Endodermal cell (in vitro differentiated cells): ENCODE measurements at places on chromosomes 6 and 20.

- DNase-seq = no peak
Observed at GRCh38 chr6:49328051-49328744, 134.9 kb downstream of the MMUT start.

- no peak for DNase-seq
Observed at GRCh38 chr6:68737061-68737460, 102.0 kb downstream of the ADGRB3 start.

DNA sequence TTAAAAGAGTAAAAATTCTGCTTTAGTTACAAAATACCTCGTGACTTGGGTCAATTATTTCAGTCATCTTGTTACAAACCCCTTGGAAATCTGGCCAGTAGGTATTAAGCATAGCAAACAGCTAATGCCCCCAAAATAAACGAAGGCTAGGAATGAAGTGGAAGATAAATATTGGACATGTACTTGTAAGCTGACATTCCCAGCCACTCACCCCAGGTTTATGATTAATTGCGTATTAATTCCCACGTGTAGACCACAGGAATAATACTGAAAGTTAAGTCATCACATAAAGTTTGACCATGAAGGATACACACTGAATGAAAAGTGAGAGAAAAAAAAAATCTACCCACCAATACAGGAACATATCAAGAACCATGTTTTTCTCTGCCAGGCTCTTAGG, 936.5 kb upstream of the ADGRB3 start:
- no peak for DNase-seq

GRCh38 chr20:62132421-62132820, 10.1 kb downstream of the LSM14B start:
- DNase-seq = no peak

- DNase-seq = no peak
Observed at GRCh38 chr6:24951811-24952299, 16.1 kb upstream of the RIPOR2 start.

DNA sequence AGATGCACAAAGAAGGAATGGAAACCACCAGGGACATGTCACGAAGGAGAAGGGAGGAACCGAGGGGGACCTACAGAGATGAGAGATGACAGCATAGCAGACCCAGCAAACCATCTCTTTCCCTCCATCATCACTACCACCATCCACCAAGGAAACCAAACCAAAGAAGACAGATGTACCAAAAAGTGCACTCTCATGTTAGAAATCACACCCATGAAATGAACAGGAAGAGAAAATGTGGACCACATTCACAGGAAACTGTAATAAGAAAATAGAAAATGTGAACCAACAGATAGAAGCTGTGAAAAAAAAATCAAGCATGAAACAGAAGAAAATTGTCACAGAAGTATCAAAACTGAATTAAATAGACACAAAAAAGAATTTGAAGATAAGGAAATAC, 672.7 kb downstream of the QKI start:
- DNase-seq = no peak

DNA sequence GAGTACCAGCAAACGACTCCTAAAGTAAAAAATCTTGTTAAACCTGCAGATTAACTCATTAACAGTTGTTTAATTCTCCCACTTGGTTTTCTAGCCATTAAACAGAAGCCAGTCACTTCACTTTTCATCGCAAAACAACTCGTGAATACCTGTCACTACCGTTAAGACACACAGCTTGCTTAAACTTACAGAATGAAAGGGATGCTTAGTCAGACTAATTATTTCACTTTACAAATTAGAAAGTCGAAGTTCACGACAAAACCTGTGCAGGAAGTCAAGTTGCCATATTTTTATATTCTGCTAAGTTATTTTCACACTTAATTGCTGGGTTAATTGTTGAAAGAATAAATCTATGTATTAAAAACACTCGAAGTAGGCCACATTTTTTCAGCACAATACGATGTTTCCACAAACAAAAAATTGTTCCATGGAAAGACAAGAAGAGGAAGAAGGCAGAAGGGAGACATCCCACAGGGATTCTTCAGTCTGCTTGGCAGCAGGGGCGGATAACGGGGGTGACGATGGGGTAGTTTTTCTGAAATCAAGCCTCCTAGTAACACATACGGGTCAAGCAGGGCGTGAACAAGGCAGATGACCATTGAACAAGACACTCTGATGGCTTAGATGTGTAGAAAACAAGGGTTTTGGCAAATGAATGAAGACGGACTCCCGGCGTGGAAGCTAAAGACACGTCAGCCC, 933 bp downstream of the SSR1 start:
- DNase-seq = no peak

DNA sequence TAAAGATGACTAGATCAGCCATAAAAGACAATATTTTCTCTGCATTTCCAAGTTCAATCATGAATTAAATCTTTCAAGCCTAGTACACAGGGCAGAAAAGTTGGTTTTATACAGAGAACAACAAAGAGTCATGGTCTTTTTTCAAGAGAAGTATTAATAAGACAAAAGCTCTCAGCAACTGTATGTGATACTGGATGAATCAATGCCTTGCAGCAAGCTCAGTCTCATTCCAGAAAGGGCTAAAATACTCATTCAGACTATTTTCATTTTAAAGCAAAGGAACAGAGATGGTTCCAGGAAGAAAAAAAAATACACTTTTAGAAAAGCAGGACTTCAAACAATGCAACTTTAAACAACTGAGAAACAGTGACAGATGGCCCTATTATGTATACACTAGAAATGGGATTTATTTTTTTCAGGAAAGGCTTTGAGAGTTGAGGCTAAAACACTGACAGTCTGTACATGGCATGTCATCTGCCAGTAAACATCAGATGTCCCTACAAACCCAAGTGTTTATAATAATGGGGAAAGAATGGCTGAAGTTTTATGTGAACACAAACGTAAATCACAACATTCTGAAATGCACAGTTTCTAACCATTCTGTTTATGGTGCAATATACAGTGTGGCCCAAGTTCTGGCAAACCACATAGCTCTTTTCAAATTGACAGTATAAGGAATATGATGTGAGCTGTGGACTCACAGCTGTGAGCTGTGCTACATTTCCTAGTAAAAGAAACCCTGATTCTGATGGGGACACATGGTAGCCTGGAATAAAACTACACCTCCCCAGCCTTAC, 114.3 kb upstream of the DST start:
- DNase-seq = no peak

DNA sequence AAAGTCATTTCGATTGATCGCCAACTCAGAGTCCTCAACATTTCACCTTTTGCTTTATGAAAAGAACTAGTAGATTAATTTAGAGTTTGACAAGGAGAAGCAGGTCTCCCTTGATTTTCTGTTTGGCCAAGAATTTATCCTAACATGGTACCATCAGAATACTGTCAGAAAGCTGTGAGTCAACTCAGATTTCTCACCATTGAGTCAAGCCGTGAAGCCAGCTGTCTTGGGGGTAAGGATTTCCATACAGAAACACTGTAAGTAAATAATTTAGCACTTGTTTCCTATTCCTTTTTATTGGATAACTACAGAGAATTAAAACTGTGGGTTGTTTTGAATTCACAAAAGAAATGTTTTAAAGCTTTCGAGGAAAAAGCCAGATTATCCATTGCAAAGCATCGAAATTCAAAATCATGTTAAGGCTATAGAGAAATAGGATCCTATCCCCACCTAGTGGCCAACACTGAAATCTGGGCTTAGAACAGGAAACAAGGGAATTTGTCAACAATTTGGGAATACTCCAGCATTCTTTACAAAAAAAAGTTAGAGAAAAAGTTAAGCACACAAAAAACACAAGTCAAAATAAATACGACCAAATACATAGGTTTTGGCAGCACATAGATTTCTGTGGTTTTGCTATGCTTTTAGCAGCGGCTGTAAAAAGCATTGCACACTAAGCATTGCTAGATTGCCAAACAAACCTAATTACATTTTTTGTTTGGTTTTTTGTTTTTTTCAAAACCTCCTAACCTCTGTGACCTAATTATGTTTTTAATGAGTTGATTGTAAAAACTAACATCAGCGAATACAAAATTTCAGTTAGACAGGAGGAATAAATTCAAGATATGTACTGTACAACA, 44.2 kb downstream of the COL11A2 start:
- DNase-seq = no peak

GRCh38 chr6:76230711-76231110, 158.2 kb upstream of the IMPG1 start:
- peak; percentile 72 for DNase-seq

DNA sequence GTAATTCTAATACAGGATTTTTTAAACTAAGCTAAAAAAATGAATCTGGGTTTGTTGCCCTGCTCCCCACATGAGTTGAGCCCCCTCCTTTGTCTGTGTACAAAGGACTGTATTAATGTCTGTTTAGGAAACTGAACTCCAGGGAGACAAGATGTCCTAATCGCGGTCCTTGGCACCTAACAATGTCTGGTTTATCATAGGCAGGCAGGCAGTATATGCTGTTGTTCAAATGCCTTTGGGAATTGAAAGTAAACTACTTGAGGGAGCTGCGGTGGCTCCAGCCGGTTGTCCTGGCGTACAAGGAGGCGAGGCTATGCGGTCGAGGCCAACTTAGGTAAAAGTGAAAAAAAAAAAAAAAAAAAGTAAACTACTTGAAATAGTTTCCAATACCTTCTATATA, 98.5 kb downstream of the TULP4 start:
- no peak for DNase-seq

- peak; percentile 71 for DNase-seq
Observed at GRCh38 chr6:30814146-30815040, 69.9 kb upstream of the DDR1 start.

DNA sequence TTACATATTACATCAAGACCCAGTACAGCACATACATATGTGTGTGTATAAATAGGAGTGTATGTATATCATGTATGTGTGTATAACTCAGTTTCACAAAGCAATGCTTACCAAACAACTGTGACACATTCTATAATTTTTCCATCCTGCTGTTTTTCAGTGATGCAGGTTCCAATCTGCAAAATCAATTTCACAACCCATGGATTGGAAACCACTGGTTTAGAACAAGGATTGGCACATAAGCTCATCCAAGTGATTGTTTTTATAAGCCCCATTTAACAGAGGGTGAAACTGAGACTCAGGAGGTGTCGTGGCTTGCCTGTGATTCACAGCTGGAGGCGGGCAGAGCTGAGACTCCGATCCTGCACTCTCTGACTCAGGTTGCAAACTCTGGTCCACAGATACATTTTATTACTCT, 158.2 kb downstream of the ZMYND8 start:
- DNase-seq = no peak

DNA sequence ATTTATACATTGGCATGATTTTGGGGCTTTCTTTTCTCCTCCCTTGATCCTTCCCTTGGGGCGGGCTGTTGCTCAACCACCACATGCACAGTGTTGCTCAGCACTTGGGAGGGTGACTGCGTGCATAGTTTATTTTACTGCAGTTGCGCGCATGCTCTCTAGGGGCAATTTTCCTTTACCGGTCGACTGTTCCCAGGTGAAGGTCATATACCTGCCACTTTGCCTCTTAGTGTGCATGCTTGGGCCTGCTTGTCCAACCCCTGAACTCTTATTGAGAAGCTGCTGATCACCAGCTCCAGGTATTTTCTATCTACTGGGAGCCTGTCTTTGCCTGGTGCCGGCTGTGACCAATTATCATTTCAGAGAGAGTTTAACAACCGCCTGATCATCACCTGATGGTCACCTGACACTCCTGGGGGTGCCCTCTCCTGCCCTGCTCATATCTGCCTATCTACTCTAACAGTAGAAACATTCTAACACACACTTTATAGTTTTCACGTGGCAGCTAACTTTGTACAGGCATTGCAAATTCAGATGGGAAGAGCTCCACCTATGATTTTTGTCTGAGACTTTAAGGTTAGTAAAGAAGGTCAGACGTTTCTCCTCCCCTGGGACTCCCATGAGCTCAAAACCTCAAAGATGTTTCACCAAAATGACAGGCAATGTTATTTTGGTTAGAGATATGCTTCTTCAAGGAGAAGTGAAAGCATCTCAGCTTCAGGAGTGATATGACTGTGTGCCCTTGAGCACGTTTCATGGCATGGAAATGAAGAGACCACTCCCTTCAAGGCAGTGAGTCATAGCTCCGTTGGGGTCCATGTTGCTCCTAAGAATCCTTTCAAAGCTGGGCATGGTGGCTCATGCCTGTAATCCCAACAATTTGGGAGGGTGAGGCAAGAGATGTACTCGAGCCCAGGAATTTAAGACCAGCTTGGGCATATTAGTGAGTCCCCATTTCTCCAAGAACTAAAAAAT, 227.5 kb upstream of the MYLIP start:
- DNase-seq = no peak

DNA sequence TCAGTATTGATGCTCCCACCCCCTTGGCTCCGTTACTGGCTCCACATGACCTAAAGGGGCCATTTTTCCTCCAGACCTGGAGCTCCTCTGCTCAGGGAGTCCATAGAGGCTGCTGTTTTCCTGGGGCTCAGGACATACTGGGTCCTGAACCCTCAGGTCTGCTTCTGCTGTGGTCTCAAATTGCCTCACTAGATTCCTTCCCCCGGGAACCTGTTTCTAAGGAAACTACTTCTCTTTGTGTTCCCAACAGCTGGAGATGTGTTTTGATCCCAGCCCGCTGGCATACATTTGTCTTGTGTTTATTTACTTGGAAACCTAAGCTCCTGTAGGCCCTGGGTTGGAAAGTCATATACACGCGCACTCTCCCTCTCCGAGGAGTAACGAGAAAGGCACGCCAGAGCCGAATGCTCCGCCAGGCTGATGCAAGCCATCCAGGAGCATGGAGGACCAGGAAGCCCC, 222.8 kb downstream of the UST start:
- DNase-seq = no peak

GRCh38 chr6:167796192-167796981, 30.3 kb upstream of the AFDN start:
- DNase-seq = no peak

DNA sequence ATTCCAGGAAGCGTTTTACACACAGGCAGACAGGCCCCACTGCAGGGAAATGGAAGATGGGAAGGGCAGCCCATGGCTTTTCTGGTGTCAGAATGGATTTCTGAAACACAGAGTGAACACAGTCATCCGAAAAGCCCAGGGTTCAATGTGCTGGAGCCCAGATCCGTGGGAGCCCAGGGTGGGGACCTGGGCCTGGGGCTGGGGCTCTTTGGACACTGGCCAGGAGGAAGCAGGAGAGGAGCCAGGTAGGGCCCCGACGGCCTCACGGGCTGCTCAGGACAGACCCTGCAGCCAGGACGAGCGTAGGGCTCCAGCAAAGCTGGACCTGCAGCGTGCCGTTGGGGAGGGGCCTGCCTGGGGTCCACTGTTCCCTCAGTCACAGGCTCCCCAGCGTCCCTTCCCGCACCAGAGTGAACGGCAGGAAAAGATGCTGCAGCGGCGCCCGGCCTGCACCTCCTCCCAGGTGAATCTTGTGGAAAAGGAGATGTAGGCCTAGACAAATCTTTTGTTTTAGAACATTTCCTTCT, 24.3 kb upstream of the LSM14B start:
- no peak for DNase-seq
